Esophagus squamous epithelium (tissue), 5 donors: ENCODE measurements at places on chromosomes 16 and 17.

DNA sequence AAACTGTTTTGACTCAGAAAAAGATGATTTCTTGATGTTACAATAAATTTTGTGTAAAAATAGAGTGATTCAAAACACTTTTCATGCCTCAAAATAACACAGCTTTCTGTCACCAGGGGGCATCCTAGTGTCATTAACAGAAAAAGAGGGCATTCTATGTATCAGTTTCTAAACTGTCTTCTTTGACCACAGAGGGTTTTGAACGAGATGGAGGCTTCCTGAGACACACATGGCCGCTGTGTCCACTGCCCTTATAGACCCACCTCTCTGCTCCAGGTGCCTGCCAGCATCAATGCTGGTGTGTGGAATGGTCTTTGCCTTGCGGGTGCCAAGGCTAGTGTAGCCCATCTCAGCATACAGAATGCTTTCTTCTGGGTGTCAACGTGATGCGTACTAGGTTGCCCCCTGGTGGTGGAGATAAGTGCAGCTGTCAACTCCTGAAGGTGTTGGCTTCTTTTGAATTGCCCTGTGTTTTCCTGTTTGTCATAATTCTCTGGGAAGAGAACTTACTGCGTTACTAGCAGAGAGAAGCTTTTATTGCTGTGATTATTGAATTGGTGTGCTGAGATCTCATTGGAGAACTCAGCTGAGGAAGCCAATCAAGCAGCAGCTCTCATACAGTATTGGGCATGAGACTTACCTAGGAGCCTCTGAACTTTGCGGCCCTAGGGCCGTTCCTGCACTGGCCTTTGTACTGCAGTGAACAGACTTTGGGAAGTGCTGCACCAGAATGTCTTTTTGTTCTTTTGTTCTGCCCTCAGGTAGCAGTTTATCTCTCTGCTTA is 38.6 kb downstream of the USP10 start:
- peaks cover 29% of the 10 kb centered on the region for H3K4me1 ChIP-seq
- no peak overlapping the region for H3K4me3 ChIP-seq
- H3K27me3 ChIP-seq, result no peaks in the 10 kb centered on the region
- peak overlapping the region; percentile 28 for H3K27ac ChIP-seq
- DNase-seq, result no peak

- no peak overlapping the region for H3K4me3 ChIP-seq
- DNase-seq, result no peak
- peaks cover 12% of the 10 kb centered on the region for H3K36me3 ChIP-seq
- no peak overlapping the region for H3K27ac ChIP-seq
- no peaks in the 10 kb centered on the region for H3K27me3 ChIP-seq
These were observed 191.4 kb downstream of the SLC39A11 start for GRCh38 chr17:72901083-72901482.

DNA sequence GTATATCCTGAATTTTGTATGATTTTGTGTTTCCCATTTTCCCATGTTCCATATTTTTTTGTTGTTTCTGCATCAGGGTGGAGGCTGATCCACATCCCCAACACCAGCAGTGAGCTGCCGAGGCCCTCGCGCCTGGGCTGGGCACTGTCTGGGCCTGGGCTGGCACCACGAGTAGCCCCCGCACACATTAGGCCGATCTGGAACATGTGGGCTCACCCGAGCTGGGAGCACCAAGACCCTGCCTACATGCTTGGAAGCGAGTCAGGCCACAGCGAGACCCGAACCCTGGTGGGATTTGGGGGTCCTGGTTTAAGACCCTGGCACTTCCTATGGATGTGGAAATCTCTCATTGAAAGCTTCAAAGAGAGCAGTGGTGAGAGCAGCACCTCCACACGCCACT is 8.5 kb downstream of the KCTD5 start:
- H3K27me3 ChIP-seq, result no peaks in the 10 kb centered on the region
- peaks cover 4% of the 10 kb centered on the region for H3K4me1 ChIP-seq
- H3K27ac ChIP-seq, result no peak overlapping the region
- DNase-seq, result no peak

GRCh38 chr17:8393470-8394231 is 4.0 kb downstream of the RNF222 start:
- no peak overlapping the region for H3K4me3 ChIP-seq
- H3K27ac ChIP-seq, result peak overlapping the region; percentile 67
- H3K36me3 ChIP-seq, result no peaks in the 10 kb centered on the region

- no peak overlapping the region for H3K4me3 ChIP-seq
- no peak for DNase-seq
- H3K27ac ChIP-seq, result no peak overlapping the region
- H3K36me3 ChIP-seq, result peaks cover 10% of the 10 kb centered on the region
- H3K27me3 ChIP-seq, result no peaks in the 10 kb centered on the region
These were observed 58.8 kb downstream of the NFATC3 start for GRCh38 chr16:68144008-68144407.

- H3K27me3 ChIP-seq, result no peaks in the 10 kb centered on the region
- H3K4me3 ChIP-seq, result peak overlapping the region; percentile 28
- DNase-seq, result no peak
- H3K4me1 ChIP-seq, result peaks cover 16% of the 10 kb centered on the region
- H3K36me3 ChIP-seq, result no peaks in the 10 kb centered on the region
- H3K27ac ChIP-seq, result peak overlapping the region; percentile 66
These were observed 108.0 kb upstream of the CIBAR2 start for GRCh38 chr16:85220125-85220839.

- peaks cover 87% of the 10 kb centered on the region for H3K4me1 ChIP-seq
- no peak for DNase-seq
- no peak overlapping the region for H3K4me3 ChIP-seq
These were observed 27.9 kb downstream of the SREBF1 start for GRCh38 chr17:17808706-17809432.

DNA sequence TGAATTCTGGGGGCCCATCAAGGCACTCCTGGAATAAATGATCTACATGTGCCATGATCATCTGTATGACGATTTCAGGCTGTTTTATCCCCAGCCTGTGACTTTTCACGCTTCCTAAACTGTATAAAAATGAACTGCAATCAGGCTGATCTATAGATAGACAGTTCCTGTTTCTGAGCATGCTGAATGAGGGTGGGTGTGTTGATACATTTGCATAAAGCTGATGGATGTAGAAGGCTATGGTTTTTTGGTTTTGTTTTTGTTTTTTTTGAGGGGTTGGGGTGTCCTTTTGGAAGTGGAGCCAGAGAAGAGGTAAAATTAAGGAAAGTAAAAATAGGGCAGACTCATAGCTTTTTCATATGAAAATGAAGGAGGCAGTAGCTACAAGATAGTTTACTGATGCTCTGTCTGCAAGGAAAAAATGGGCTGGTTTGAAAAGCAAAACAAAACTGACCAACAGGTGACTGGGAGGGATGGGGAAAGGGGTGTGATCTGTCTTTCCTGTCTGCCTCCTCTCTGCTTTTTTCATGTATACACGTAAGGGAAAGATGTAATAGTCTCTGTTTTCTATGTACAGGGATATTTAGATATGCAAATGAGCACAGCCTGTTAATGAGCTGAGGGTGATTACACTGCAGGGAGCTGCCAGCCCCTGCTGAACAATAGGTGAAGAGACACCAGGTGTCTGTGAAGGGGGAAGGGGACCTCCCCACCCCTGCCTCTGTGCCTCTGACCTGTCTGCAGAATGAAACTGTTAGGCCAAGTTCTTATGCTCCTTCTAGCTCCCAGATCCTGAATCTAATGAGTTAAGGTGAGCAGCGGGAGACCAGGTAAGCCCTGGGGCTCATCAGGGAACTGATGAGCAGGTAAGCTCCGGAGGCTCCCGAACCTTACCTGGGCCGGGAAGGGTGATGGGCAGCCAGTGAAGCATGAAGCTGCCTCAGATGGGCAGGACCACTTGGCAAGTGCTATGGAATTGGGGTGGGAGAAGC is 46.6 kb upstream of the LYRM9 start:
- no peak for DNase-seq
- no peak overlapping the region for H3K27ac ChIP-seq
- H3K27me3 ChIP-seq, result no peaks in the 10 kb centered on the region
- H3K36me3 ChIP-seq, result no peaks in the 10 kb centered on the region
- H3K4me1 ChIP-seq, result no peaks in the 10 kb centered on the region
- no peak overlapping the region for H3K4me3 ChIP-seq

DNA sequence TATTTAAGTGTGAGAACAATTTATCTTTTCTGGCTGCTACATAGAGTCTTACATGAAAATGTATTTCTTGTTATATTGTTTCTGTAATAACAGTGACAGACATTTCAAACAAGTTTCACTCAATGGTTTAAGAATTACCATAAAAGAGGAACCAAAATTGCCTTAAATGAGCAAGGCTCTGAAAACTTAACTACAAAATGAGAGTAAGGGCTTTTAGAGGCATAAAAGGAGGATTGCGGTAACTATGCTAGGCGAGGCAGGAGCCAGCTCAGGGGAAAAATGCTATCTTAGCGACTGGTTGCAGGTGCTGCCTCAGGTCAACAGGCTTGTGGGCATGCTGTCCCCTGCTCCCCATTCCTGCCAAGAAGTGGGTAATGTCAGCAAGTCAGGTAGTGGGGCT is 81.7 kb upstream of the MSI2 start:
- no peaks in the 10 kb centered on the region for H3K4me1 ChIP-seq
- H3K4me3 ChIP-seq, result no peak overlapping the region
- H3K36me3 ChIP-seq, result no peaks in the 10 kb centered on the region
- no peak overlapping the region for H3K27ac ChIP-seq

- DNase-seq, result no peak
- no peaks in the 10 kb centered on the region for H3K27me3 ChIP-seq
- peak overlapping the region; percentile 87 for H3K27ac ChIP-seq
- no peaks in the 10 kb centered on the region for H3K36me3 ChIP-seq
These were observed 57.8 kb upstream of the IL34 start for GRCh38 chr16:70588565-70588964.

DNA sequence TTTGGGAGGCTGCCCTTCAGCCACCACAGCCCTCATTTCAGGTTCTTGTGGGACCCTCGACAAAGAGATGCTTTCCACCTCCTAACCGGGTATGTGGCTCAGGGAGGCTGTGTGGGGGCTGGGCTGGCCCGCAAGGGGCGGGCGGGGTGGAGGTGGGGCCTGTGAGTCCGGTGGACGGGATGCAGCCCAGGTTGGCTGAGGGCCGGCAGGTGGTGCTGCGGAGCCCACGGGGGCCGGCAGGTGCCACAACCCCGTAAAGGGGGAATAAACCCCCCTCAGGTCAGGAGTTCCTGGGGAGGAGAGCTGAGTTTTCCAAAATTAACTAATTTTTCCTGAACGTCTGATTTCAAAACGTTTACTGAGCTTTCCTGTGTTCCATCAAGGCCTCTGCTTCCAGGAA is 4.9 kb upstream of the CIAO3 start:
- no peaks in the 10 kb centered on the region for H3K36me3 ChIP-seq
- no peak for DNase-seq
- H3K27me3 ChIP-seq, result peaks cover 17% of the 10 kb centered on the region
- H3K4me3 ChIP-seq, result no peak overlapping the region
- H3K4me1 ChIP-seq, result peaks cover 10% of the 10 kb centered on the region
- no peak overlapping the region for H3K27ac ChIP-seq

GRCh38 chr17:75036643-75037268 is 10.0 kb downstream of the ATP5PD start:
- H3K36me3 ChIP-seq, result peaks cover 41% of the 10 kb centered on the region
- peak overlapping the region; percentile 92 for H3K27ac ChIP-seq
- peak overlapping the region; percentile 39 for H3K4me3 ChIP-seq
- peak; percentile 18 for DNase-seq
- no peaks in the 10 kb centered on the region for H3K27me3 ChIP-seq
- H3K4me1 ChIP-seq, result peaks cover 40% of the 10 kb centered on the region

GRCh38 chr16:56349711-56350161 is 75.6 kb downstream of the AMFR start:
- no peaks in the 10 kb centered on the region for H3K4me1 ChIP-seq
- no peak for DNase-seq
- H3K4me3 ChIP-seq, result no peak overlapping the region
- no peak overlapping the region for H3K27ac ChIP-seq
- H3K27me3 ChIP-seq, result no peaks in the 10 kb centered on the region
- no peaks in the 10 kb centered on the region for H3K36me3 ChIP-seq

- H3K4me1 ChIP-seq, result peaks cover 15% of the 10 kb centered on the region
- no peaks in the 10 kb centered on the region for H3K27me3 ChIP-seq
- H3K36me3 ChIP-seq, result no peaks in the 10 kb centered on the region
- no peak overlapping the region for H3K27ac ChIP-seq
- H3K4me3 ChIP-seq, result no peak overlapping the region
These were observed 7.7 kb downstream of the ITGAM start for GRCh38 chr16:31267332-31268032.

DNA sequence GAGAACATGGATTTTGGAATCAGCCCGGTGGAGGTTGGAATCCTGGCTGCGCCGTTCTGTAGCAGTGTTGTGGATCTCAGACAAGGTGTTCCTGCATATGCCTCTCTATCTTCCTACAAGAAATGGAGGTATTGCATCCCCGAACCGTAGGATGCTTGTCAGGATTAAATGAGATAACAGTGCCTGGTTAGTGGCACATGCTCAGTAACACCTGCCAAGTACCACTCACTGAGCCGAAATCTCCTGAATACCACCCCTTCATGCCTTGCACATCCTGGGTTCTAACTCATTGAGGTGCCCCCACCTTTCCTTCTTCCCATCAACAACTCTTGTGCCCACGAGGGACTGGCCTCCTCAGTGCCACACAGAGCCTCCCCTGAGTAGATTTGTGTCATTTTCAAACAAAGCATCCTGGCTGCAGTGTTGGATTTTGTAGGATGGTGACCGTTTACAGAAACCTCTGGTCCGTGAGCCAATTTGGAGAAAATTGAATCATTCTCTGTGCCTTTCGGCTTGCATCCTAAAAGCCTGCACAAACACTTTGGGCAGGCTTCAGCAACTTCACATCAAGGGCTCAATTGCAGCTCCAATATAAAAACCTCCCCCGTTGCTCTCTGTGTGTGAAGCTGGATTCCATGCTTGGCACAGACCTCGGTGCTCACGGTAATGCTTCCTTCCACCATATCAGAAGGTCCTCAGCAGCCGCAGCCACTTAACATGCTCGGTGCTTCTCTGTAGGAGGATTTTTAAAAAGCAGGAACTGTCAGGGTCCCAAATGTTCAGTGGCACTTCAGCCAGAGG is 84.2 kb downstream of the WWOX start:
- H3K36me3 ChIP-seq, result no peaks in the 10 kb centered on the region
- H3K4me1 ChIP-seq, result no peaks in the 10 kb centered on the region
- no peak overlapping the region for H3K4me3 ChIP-seq
- no peak for DNase-seq
- H3K27me3 ChIP-seq, result no peaks in the 10 kb centered on the region

GRCh38 chr17:9726291-9726690 is 65.1 kb downstream of the DHRS7C start:
- H3K27me3 ChIP-seq, result no peaks in the 10 kb centered on the region
- DNase-seq, result no peak
- H3K4me1 ChIP-seq, result peaks cover 5% of the 10 kb centered on the region
- no peak overlapping the region for H3K4me3 ChIP-seq
- H3K36me3 ChIP-seq, result no peaks in the 10 kb centered on the region
- no peak overlapping the region for H3K27ac ChIP-seq
